ENCODE measurements at places on chromosomes 6 and 20.
A peak's percentile ranks its signal among the peaks of the same experiment; 100 is the strongest.

DNA sequence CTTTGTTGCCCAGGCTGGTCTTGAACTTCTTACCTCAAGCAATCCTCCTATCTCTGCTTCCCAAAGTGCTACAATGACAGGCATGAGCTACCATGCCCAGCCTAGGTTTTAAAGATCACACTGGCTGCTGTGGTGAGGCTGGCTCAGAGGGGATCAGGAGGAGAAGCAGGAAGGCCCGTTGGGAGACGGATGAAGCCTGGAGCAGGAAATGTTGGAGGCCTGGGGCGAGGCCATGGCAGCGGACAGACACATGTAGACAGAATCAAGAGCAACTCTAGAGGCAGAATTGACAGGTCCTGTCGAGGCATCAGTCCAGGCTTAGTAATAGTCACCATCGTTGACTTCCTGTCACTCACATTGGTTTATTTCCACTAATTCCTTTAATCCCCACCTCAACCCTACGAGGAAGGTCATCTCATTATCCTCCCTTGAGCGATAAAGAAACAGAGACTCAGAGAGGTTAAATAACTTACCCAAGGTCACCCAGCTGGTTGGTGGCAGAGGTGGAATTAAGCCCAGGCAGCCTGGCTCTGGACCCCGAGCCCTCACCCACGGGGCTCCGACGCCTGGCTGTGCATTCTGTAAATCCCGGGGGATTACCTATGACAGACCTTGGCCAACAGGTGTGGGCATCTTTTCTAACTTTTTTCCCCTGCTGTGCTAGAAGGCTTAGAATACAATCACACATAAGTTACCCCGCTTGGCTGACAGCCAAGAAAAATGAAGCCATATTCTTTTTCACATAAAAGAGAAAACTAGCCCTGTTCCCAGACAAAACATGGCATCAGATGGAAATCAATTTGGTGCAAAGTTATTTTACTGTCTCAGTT lies 113.4 kb downstream of the EYA2 start:
- no peak for DNase-seq

DNA sequence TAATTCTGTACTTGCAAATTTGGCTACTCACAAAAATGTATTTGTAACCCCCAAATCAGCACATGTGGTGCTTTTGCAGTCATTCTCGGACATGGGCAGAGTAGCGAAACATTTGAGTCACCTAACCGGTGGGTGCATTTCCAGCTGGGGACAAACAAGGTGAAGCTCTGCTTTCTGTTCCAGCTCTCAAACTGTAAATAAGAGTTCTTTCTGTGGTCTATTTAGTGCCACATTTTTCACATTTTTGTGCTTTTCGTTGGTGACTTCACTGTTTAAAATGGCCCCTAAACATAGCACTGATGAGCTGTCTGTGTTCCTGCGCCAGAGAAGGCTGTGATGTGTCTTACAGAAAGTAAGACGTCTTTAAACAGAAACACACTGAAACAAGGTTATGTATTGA lies 244.5 kb downstream of the CDC5L start:
- no peak for DNase-seq

- DNase-seq, result peak; percentile 93
Measured at GRCh38 chr20:18793625-18794427, 19.8 kb upstream of the SCP2D1 start.

- DNase-seq, result no peak
Measured at GRCh38 chr20:1185316-1185741, 548 bp upstream of the TMEM74B start.

GRCh38 chr6:154354265-154354777 lies 2.3 kb downstream of the IPCEF1 start:
- no peak for DNase-seq

- peak; percentile 67 for DNase-seq
Measured at GRCh38 chr6:15299430-15300131, 53.7 kb downstream of the JARID2 start.

- peak; percentile 24 for DNase-seq
Measured at GRCh38 chr6:13526727-13527670, 39.6 kb upstream of the GFOD1 start.

- DNase-seq, result no peak
Measured at GRCh38 chr6:167588920-167589614, 237.6 kb upstream of the AFDN start.

- DNase-seq, result peak; percentile 19
Measured at GRCh38 chr20:43537921-43538877, 20.6 kb upstream of the SGK2 start.

- no peak for DNase-seq
Measured at GRCh38 chr6:134073161-134073560, 20.7 kb upstream of the SLC2A12 start.

DNA sequence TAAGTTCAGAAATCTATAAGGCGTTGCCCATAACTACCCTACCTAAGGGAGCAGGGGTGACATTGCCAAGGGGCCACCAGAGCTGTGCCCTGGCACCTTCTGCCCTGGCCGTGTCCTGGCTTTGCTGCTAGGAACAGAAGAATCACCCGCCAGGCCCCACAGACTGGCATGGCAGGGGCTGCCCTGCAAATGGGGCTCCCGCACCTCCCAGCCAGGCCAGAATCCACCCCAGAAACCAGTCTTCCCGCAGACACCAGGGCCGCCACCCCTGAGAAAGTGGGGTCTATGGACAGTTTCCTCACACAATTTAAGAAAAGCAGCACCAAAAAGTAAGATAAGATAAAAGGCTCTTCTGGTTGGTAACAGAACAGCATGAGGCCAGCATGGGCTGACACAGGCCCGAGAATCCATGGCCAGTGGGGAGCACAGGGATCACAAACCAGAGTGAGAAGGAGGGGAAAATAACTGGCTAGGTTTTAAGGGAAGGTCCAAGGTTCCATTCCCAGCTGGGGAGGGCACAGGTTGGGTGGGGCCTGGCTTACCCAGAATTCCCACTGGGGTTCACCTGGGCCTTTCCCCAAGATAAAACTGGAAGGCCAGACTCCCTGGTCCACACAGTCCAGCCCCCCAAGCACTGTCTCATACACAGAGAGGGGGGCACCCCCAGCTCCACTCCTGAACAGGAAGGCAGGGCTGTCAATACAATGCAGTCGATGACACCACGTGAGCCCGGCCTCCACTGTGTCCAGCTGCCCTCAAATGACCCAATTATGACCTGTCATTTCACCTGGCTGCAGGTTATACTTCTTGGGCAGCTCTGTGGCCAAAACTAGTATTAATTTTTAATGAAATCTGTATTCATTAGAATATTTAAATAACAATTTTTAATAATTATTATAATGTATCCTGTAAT lies 59.4 kb downstream of the PYGB start:
- no peak for DNase-seq

DNA sequence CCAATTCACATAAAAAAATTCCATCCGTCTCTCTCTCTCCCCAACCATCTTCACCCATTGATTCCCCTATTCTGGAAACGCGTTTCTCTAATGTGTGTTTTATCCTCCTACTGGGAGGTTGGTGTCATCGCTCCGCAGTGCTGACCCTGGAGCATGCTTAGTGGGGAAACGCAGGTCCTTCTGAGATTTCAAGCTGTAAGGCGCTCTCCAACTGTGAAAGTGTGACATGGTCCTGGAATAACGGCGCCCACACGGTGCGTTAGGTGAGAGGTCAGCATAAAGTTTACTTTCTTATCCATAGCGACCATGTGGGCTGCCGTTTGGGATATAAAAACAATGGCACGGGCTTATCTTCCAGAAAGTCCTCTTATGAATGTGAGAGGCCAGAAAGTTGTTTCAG lies 123.9 kb downstream of the WDR27 start:
- no peak for DNase-seq

GRCh38 chr6:875012-875411 lies 182.1 kb upstream of the EXOC2 start:
- no peak for DNase-seq

DNA sequence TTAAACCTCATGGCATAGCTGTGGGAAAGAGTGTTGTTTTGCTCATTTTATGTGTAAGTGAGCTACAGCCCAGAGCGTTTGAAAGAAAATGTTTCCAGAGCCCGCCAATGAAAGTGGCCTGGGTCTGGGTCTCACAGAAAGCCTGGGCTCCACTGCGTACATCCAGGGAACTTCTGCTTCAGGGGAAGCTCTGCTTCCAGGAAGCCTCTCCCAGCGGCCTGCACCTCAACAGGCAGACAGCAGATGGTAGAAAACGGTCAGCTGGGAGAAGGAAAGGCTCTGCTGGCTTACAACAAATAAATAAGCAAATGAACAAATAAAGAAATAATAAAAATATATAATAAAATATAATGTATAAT lies 270.5 kb upstream of the SUPT3H start:
- no peak for DNase-seq

- DNase-seq, result no peak
Measured at GRCh38 chr20:50618537-50618936, 72.8 kb downstream of the RIPOR3 start.

- DNase-seq, result no peak
Measured at GRCh38 chr20:48339190-48339985, 488.4 kb downstream of the PREX1 start.

DNA sequence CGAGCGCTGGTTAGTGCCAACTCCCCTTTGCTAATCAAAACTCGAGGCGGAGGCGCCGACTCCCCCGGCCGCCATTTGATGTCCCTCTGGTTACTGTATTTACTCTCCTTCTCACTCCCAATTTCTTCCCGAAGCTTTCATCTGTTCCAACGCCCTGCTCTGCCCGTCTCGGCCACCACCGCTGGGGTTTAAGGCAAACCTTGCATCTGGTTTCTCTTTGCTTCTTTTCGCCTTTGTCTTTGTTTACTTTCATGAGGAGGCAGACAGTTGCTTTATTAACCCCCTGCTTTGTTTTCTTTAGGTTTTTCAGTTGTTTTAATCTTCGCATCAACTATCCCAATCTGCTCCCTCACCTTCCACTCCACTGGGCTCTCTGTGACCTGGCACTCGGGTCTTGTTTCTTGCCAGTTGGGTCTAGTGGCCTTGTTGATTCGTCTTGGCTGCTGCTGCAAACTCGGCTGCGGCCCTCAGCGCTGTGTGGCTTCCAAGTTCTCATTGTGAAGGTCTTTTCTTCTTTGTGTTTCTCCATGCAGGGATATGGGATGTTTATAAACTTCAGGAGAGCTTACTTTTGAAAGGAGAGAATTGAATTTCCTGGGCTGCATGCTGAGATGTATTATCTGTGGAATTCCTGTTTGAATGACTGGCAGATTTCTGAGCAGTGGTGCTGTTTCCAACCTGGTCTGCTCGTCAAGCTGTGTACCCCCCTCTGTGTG lies 155.1 kb downstream of the CDC5L start:
- DNase-seq, result no peak

DNA sequence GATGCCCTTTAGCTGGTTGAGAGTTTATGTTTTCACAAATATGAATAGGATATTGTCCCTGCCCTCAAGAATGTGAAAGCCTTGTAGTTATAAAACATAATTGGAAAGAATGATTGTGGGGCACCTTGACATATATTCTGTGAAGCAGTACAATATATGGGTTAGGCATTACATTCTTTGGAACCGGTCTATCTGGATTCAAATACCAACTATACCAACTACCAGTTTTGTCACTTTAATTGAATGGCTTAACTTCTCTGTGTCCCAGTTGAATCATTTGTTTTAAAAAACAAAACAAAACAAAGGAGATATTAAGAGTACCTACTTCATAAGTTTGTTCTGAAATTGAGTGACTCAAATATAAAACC lies 146.5 kb downstream of the TBC1D32 start:
- DNase-seq, result no peak

DNA sequence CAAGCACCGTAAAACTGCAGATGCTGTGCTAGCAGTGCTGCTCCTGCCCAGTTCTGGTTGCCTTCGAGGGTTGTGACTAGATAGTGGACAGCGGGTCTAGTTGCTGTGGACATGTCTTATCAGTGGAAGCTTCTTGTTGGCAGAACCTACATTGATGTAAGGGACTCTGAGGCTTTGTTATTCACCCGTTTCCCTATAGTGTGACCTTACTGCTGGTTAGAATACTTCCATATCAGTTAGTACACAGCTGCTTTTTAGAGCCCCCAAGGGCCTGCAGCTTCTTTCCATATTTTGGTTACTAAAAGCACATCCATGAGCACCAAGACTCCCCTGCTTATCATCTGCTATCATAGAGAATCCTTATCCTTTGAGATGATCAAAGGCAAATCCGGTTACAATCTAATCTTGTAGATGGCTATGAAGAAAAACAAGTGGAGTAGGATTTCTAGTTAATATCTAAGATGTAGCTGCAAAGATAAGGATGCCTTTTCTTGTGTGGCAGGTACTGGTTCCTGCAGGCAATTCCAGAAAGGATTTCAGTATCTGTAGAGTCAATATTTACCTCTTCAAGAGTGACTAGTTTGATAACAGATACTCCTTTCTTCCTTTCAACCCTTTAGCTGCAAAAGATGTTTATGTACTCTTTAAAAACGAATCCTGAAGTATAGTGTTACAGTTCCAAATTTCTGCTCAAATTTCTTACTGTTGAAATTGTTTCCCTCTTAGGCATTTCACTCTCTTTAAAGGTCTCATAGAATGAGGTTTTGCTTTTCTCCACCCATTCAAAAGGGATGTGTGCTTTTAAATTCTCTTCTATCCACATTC lies 163.6 kb downstream of the JARID2 start:
- no peak for DNase-seq

GRCh38 chr6:164825386-164825785 lies 484.0 kb downstream of the C6orf118 start:
- no peak for DNase-seq

DNA sequence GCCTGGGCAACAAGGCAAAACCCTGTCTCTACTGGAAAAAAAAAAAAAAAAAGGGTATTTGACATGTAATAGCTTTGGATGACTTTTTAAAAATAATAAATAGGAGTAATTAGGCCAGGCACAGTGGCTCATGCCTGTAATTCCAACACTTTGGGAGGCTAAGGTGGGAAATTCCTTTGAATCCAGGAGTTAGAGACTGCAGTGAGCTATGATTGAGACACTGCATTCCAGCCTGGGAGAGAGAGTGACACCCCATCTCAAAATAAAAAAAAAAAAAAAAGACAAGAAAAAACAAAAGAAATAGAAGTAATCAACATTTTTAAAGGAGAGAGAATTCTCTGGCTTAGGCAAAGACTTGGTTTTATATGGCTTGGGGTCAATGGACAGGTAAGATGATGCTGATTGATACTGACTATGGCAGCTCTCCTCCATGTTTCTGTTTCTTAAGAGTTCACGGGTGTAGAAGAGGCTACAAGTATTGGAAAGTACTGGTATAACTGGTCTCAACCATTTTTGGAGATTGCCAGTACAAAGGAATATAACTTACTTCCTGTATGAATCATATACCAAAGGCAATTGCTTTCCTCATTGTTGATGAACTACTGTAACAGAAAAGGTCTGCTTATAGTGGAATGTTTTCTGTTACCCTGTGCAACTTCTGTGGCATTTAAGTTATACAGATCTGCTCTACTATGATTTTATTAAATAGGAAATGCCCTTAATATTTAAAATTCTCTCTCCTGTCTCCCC lies 10.1 kb downstream of the MAP3K5 start:
- DNase-seq, result no peak

DNA sequence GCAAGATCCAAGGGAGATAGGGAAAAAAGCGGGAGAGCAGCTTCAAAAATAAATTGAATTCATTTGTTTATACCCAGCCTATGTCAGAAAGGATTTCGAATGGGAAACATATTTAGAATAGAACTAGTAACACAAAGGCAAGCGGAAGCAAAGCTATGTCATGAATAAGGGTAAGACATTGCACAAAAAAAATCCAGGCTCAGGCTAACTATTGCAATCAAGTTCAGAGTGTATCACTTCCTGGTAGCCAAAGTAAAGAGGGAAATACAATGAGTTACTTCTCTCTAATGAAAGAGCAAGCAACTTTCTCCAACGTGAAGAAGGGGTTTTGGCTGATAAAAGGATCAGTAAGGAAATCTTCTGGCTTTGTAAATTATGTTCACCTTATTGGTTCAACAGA lies 212.8 kb downstream of the ZMYND8 start:
- DNase-seq, result no peak

All from CD4-positive, alpha-beta T cell treated with Interferon alpha-2 for 1 hour (primary cell).